ENCODE measurements at places on chromosomes 1 and 21.

DNA sequence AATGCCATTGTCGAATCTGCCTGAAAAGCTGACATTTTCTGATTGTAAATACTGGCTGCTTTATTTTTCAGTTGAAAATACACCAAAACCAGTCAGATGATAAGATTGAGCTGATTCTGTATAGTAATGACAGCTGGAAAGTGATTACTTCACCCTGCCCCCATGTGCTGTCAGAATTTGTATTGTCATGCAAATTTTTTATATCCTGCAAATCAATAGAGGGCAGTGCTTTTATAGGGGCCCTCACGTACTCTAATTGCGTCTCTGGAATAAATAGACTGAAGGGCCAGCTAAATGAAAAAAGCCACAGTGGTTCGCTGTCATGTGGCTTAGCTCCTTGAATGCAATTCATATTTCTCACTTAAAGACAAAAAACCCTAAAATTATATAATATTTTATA, 208.6 kb downstream of the LHX8 start:
- no peak for DNase-seq

- no peak for DNase-seq
These were observed 2.5 kb downstream of the MFSD2A start for GRCh38 chr1:39957299-39958015.

DNA sequence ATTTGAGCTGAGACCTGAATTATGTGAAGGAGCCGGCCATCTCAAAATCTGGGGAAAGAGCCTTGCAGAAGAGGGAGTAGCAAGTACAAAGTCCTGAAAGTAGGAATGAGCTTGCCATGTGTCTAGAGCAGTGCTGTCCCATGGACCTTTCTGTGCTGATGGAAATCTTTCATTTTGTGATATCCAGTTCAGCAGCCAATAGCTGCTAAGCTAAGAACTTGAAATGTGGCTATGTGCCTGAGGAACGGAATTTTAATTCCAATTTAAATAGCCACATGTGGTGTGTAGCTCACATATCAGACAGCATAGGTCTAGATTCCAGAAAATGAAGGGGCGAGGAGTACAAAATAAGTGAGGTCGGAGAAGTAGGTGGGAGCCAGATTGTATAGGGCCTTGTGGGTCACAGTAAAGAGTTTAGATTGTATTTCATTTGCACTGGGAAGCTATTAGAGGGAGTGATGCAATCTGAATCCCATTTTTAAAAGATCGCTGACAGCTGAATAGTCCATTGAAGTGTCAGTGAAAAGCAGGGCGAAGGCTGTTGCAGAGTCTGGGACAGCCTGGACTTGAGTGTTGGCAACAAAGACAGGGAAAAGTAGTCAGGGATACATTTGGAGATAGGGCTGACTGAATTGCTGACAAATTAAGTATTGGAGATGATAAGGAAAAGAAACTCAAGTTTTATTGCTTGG, 80.3 kb downstream of the TMEM200B start:
- DNase-seq, result no peak

- DNase-seq, result no peak
These were observed 143.1 kb downstream of the S1PR1 start for GRCh38 chr1:101379950-101380349.

Data from stimulated activated CD4-positive, alpha-beta T cell treated with anti-CD3 and anti-CD28 coated beads, Interleukin-12 subunit alpha, Interleukin-12 subunit beta, amount 100 ng/mL, for 48 hours (primary cell).